A673 (cell line): ENCODE measurements at places on chromosomes 11 and 22.

DNA sequence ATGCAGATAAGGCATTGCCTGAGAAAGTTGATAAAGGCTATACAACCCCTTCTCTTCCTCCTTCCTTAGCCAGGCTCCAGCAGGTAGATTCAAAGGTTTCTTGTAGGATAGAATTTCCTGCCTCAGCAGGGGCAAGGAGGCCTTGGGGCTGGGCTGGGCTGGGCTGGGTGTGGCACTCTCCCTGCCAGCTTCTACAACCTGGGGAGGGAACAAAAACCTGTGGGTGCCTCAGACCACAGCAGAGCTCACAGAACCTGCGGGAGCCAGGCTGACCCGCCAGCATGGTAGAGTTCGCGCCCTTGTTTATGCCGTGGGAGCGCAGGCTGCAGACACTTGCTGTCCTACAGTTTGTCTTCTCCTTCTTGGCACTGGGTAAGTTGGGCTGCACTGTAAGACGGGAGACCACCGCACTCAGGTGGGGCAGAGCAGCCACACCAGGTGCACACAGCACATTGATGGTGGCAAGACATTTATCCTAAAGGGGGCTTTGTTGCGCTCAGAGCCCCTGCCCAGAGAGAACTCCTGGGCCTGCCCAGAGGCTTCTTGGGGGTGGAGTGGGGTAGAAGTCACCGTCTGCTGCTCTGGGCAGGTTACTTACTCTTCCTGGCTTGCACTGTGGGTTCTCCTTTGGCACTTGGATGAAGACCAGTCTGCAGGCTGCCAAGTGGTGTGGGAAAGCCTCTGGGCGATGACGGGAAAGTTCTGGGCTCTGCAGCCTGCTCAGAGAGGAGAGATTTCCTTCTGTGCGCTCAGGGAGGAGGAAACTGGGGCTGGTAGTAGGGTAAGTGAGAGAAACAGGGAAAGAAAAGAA, at the start of gene MOGAT2:
Gene MOGAT2, plus strand, starts transcription at position 231 of the 811 bp plus-strand sequence. Its CDS starts 51 bp downstream, at position 282.
- no peak within 1 kb of the TSS for H3K27ac ChIP-seq
- H3K27me3 ChIP-seq, result no peaks in the 10 kb centered on the region
- no peaks in the 10 kb centered on the region for H3K4me1 ChIP-seq
- DNase-seq, result no peak
- H3K4me3 ChIP-seq, result no peak within 1 kb of the TSS

GRCh38 chr11:113314065-113314388, 356 bp upstream of the TTC12 start:
- no peak overlapping the region for H3K4me3 ChIP-seq
- no peak for DNase-seq
- H3K27ac ChIP-seq, result no peak overlapping the region
- no peaks in the 10 kb centered on the region for H3K36me3 ChIP-seq
- no peaks in the 10 kb centered on the region for H3K27me3 ChIP-seq

DNA sequence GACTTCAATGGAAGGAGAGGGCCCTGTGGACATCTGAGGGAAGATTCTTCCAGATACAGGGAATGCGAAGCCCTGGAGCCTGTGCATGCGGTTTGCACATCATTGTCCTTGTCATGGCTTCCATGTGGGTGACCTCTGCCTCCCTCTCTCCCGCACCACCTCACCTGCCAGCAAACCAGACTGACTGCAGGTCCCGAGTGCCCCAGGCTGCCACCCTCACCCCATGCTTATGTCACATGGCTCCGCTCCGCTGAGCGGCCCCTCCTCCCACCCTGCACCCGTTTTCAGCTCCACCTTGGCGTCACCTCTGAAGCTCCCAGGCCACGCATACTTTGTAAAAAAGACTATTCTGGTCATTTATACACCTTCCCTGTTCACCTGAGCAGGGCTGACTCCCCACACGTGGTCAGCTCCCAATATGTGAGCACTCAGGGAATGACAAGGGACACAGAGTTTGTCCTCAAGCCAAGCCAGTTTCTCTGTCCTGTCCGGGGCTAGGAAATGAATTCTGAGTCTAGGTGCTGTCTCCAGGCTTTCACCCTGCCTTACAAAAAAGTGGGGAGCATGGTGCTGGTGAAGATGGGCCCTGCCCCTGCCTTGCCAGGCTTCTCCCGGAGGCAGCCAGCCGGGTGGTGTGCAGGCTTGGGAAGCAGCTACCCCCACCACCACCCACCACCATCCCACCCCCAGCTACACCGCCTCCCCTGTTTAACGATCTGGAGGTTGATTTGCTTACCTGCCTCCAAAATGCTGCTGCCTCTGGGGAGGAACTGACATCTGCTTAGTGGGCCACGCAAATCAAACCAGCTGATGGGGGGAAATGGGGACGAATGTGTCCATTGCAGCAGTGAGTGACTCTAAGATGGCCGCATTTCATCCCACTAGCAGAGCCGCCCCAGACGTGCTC, 32.7 kb downstream of the FAM83F start:
- H3K4me3 ChIP-seq, result no peak overlapping the region
- H3K27me3 ChIP-seq, result no peaks in the 10 kb centered on the region
- DNase-seq, result no peak

- peak; percentile 14 for DNase-seq
- H3K27me3 ChIP-seq, result no peaks in the 10 kb centered on the region
- no peak overlapping the region for H3K27ac ChIP-seq
Observed at GRCh38 chr22:35622191-35622913, 5.2 kb upstream of the MB start.

DNA sequence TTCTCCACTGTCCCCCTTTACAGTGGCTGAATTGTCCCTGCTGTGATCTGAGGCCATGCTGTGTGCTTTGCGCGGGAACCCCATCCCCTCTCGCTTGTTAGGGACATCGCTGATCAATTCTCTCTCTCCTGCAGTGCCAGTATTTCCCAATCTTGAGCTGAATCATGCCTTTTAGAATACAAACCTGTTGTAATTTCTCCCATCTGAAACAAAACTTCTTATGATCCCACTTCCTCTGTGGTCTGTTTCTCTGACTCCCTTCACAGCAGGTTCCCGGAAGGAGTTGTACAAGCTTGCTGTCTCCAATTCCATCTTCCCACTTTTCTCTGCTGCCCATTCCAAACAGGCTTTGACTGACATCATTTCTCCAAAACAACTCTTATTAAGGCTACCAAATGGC, 16.8 kb downstream of the ADAMTS15 start:
- no peaks in the 10 kb centered on the region for H3K27me3 ChIP-seq
- H3K27ac ChIP-seq, result no peak overlapping the region
- DNase-seq, result peak; percentile 85

- H3K4me1 ChIP-seq, result no peaks in the 10 kb centered on the region
- no peak overlapping the region for H3K4me3 ChIP-seq
- no peaks in the 10 kb centered on the region for H3K27me3 ChIP-seq
- H3K36me3 ChIP-seq, result peaks cover 5% of the 10 kb centered on the region
- no peak overlapping the region for H3K27ac ChIP-seq
Observed at GRCh38 chr22:37062376-37062675, 10.8 kb downstream of the KCTD17 start.

- H3K4me1 ChIP-seq, result no peaks in the 10 kb centered on the region
- H3K27ac ChIP-seq, result no peak overlapping the region
- no peaks in the 10 kb centered on the region for H3K36me3 ChIP-seq
Observed at GRCh38 chr22:44217346-44217745, 36.6 kb downstream of the PARVG start.
